ENCODE measurements at places on chromosomes 2 and 18.
A peak's percentile ranks its signal among the peaks of the same experiment; 100 is the strongest.

DNA sequence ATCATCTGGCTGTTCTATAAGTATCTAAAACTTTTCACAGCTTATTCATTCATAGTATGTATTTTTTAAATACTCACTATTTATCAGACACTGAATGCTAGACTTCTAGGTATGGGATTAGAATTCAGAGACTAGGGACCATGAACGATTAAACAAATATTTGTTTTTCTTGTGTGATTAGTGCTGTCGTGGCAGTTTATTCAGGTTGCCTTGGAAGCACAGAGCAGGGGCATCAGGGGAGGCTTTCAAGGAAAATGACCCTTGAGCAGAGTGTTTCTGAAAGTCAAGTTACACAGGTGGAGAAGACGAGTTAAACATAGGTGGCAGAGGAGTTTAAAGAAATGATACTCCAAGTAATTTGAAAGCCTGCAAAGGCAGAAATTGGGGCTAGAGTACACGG lies 5.7 kb downstream of the SPOPL start:
- no peaks in the 10 kb centered on the region for H3K36me3 ChIP-seq
- DNase-seq, result no peak
- no peak overlapping the region for H3K27ac ChIP-seq
- peaks cover 14% of the 10 kb centered on the region for H3K4me1 ChIP-seq

GRCh38 chr2:28329184-28329583 lies 63.5 kb upstream of the FOSL2 start:
- no peak overlapping the region for H3K27ac ChIP-seq
- H3K27me3 ChIP-seq, result no peaks in the 10 kb centered on the region
- H3K4me1 ChIP-seq, result peaks cover 20% of the 10 kb centered on the region
- no peak overlapping the region for H3K4me3 ChIP-seq

DNA sequence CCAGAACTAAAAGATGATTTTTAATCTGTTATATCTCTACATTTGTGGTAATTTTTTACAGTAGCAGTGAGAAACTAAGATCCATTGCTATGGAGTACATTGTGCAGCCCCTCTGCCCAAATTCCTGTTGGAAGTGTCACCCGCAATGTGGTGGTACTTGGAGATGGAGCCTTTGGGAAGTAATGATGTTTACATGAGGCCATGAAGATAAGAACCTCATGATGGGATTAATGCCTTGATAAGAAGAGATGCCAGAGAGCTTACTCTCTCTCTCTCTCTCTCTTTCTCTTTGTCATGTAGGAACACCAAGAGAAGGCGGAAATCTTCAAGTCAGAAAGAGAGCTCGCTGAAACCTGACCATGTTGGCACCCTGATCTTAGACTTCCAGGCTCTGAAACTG lies 535.4 kb downstream of the PID1 start:
- no peaks in the 10 kb centered on the region for H3K27me3 ChIP-seq
- no peaks in the 10 kb centered on the region for H3K4me1 ChIP-seq
- no peak overlapping the region for H3K4me3 ChIP-seq
- H3K36me3 ChIP-seq, result no peaks in the 10 kb centered on the region
- DNase-seq, result no peak

DNA sequence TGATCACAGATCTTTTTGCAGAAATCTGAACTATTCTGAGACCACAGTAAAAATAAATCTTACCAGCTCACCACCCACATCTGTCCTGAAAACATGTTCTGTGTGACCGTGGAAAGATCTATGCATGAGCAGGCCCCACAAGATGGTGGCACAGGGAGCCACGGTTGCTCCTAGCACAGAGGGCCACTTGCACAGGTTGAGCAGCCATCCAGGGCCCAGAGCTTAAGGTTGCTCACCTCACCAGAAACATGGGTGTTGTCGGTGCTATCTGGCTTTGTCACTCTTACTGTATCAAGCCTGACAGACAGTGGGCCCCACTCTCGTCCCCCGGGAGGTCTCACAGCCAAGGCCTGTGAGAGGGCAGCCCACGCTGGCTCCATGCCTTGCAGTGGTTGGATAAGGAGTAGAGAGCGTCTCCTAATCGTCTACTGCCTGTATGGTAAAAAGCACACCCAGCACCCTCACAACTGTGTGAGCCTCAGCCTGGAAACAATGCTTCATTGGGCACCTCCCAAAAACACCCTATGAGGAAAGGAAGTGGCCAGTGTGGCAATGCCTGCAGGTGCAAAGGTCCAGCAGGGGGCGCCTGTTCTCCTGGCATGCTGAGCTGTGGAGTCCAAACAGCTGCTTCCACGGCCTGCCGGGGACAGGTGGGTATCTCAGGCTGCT lies 19.6 kb downstream of the TUBB6 start:
- no peak overlapping the region for H3K4me3 ChIP-seq
- H3K4me1 ChIP-seq, result peaks cover 33% of the 10 kb centered on the region
- peak; percentile 91 for DNase-seq
- H3K27ac ChIP-seq, result peak overlapping the region; percentile 33
- peaks cover 9% of the 10 kb centered on the region for H3K36me3 ChIP-seq

- no peak overlapping the region for H3K4me3 ChIP-seq
- H3K27ac ChIP-seq, result no peak overlapping the region
- no peak for DNase-seq
- no peaks in the 10 kb centered on the region for H3K36me3 ChIP-seq
Measured at GRCh38 chr2:110744429-110744828, 12.1 kb downstream of the ACOXL start.

DNA sequence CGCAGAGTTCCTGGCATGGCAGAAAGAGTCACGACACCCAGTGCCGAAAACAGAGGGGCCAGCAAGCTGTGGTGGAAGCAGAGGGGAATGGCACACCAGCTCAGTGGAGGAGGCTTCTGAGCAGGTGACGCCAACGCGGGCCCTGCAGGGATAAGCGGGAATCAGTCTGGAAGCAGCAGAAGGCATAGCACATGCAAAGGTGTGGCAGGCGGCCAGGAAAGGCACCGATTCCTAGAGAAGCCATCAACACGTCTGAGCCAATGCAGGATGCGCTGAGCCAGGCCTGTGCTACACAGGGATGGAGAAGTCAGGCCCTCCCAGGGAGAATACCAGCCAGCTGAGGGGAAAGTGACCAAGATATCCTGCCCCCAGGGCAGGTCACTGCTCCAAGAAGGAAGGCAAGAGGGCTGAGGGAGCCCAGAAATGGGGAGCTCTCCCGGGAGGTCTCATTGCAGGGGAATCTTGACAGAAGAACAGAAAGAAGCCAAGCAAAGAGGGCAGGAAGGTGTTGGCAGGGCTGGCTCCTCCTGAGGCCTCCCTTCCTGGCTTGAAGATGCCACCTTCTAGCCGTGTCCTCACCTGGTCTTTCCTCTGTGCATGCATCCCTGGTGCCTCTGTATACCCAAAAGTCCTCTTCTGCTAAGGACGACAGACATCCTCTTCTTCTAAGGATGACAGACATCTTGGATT lies 16.3 kb downstream of the TEX51 start:
- H3K27ac ChIP-seq, result no peak overlapping the region
- H3K4me3 ChIP-seq, result no peak overlapping the region
- DNase-seq, result no peak
- no peaks in the 10 kb centered on the region for H3K4me1 ChIP-seq
- no peaks in the 10 kb centered on the region for H3K27me3 ChIP-seq

- no peak overlapping the region for H3K4me3 ChIP-seq
- H3K4me1 ChIP-seq, result no peaks in the 10 kb centered on the region
- no peak overlapping the region for H3K27ac ChIP-seq
- H3K36me3 ChIP-seq, result no peaks in the 10 kb centered on the region
Measured at GRCh38 chr2:237653776-237654558, 26.6 kb downstream of the LRRFIP1 start.

GRCh38 chr2:58207189-58207588 lies 33.9 kb downstream of the FANCL start:
- no peaks in the 10 kb centered on the region for H3K27me3 ChIP-seq
- DNase-seq, result no peak

GRCh38 chr2:162746310-162746709 lies 92.3 kb downstream of the KCNH7 start:
- DNase-seq, result no peak
- no peaks in the 10 kb centered on the region for H3K36me3 ChIP-seq
- H3K27ac ChIP-seq, result no peak overlapping the region
- H3K4me1 ChIP-seq, result no peaks in the 10 kb centered on the region

DNA sequence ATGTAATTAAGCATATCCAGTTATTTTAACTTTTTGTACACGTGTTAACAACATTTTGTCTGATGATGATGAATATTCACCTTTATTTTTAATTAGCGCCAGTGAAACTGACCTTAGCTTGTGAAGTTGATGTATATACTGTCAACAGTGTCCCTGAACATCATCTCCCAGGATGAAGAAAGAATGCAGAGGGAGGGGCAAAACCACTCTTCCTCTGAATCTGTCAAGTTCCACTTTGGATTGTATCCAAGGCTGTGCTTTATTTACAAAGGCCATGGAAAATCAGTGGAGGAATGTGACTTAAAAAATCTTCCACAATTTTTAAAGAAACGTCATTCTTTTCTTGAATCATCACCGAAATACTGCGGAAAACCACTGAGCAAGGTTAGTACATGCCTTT lies 4.5 kb upstream of the RMDN2 start:
- H3K27me3 ChIP-seq, result no peaks in the 10 kb centered on the region
- H3K4me3 ChIP-seq, result no peak overlapping the region
- no peaks in the 10 kb centered on the region for H3K36me3 ChIP-seq
- DNase-seq, result no peak
- no peak overlapping the region for H3K27ac ChIP-seq
- peaks cover 6% of the 10 kb centered on the region for H3K4me1 ChIP-seq

GRCh38 chr2:174683392-174683759 lies 80.9 kb downstream of the CHRNA1 start:
- DNase-seq, result no peak

GRCh38 chr2:16520891-16521290 lies 144.7 kb downstream of the CYRIA start:
- no peak overlapping the region for H3K27ac ChIP-seq
- H3K4me3 ChIP-seq, result no peak overlapping the region
- no peaks in the 10 kb centered on the region for H3K4me1 ChIP-seq
- no peaks in the 10 kb centered on the region for H3K36me3 ChIP-seq
- peaks cover 12% of the 10 kb centered on the region for H3K27me3 ChIP-seq

DNA sequence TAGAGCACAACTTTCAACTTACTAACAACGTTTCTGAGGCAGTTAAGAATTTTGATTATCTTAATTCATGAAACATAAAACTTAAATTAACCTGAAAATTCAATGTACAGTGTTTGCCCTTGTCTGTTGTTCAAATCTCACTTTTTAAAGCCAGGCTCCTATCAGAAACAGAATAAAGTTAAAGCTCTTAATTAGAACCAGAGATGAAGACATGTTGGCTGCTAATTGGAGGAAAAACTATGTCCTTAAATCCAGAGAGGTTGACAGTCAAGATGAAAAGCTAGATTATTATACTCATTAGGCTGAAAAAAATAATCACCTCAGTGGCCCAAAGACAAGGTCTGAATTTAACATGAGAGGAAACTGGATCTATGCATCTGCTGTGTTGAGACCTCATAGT lies 52.3 kb downstream of the SOWAHC start:
- no peaks in the 10 kb centered on the region for H3K27me3 ChIP-seq
- no peak overlapping the region for H3K27ac ChIP-seq
- no peak overlapping the region for H3K4me3 ChIP-seq
- peaks cover 7% of the 10 kb centered on the region for H3K4me1 ChIP-seq
- no peak for DNase-seq
